ENCODE measurements at places on chromosomes 12 and 14.
A peak's percentile ranks its signal among the peaks of the same experiment; 100 is the strongest.

- DNase-seq: no peak
Measured at GRCh38 chr12:50086148-50086547, 1.0 kb downstream of the SMARCD1 start.

DNA sequence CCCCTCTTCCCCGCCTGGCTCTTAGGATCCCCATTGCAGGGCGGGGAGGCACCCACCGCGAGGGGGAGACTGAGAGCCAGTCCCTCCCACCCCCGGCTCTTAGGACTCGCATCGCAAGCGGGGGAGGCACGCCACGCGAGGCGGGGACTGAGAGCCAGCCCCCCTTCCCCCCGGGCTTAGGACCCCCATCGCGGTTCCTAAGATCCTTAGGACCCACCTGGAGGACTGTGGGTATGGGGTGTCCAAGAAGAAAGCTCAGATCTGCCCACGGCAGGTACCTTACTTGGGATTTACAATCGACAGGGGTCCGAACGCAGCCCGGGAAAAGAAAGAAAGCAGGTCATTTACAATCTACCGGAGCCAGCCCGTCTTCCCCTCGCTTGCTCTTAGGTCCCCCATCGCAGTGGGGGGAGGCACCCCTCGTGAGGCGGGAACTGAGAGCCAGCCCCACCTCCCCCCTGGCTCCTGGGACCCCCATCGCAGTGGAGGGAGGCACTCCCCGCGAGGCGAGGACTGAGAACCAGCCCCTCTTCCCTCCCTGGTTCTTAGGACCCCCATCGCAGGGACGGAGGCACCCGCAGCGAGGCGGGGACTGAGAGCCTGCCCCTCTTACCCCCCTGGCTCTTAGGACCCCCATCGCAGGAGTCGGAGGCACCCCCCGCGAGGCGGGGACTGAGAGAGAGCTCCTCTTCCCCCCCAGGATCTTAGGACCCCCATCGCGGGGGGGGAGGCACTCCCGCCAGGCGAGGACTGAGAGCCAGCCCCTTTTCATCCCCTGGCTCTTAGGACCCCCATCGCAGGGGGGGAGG, 43.7 kb downstream of the DDX11 start:
- no peak for DNase-seq

DNA sequence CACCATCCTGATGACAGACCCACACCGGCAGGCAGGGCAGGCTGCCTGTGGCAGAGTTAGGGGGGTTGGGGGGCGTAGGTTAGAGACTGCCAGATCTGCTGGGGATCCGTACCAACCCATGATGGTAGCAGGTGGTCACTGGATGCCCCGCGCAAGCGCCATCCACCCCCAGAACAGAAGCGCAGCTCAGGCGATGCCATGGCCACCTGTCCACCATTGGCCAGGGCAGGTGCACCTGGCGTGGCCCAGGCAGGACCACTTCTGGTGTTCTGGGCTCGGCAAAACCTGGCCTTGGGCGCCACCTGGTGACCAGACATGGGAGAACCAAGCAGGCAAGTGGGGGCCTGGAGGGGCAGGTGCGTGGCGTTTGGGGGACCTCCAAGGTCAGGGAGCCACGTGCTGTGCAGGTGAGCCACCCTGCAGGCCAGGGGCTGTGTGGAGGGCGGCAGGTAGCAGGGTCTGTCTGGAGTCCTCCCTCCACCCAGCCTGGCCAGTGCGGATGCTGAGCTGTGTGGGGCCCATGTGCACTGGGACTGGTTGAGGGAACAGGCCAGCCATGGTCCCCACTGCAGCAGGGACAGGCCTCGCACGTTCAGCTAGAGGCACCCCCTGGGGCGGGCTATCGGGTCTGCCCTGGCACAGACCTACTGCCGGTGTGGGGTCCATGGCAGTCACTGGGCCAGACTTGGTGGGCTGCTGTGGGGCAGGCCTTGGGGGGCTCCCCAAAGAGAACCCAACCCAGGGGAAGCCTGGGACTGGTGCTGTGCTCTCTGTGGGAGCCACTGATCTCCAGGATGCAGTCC, 15.6 kb downstream of the BAG5 start:
- DNase-seq: peak; percentile 70

DNA sequence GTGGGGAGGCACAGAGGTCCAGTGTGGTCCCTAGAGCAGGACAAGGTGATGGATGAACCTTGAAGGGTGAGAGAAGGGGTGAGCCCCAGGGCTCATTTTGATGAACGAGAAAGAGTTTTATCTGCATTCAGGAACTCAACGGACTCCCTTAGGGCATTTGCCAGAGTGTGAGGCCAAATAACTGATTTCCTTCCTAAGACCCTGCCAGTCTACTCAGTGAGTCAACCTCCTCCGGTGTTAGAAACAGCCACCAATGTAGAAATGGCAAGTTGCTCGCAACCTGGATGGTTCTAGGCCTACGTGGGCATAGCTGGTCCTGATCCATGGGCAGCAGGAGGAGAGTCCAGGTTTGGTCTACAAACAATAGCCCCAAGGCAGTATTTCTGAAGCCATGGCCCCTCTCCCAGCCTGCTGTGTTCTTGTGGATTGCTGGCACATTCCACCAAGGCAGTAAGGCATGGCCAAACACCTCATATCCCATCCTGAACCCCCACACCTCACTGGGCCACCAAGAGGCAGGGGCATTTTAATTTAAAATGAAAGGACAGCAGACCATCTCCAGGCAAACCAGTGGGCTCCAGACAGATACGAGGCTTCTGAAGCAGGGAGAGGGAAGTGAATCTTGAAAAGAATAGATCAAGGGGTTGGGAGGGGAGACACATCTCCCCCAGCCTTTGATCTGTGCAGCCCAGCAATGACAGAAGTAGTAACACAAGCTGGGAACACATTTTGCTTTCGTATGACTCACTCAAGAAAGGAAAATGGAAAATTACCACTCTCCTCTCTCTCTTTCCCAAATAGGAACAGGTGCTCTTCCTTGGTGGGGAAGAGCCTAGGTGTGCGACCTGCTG, 25.4 kb upstream of the TESC start:
- peak; percentile 55 for DNase-seq

GRCh38 chr12:66082744-66083143, 47.8 kb downstream of the LLPH start:
- no peak for DNase-seq

DNA sequence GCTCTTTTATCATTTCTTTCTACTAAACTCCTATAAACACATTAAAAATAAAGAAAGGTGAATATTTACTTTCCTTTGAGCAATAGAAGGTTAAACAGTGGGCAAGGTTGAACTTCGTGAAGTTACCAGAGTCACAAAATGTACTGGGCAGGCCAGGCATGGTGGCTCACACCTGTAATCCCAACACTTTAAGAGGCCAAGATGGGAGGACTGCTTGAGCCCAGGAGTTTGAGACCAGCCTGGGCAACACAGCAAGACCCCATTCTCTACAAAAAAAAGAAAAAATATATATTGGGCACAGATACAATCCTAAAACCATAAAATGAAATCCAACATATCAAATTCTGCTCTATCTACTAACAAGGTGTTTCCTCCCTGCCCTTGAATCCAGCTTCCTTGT, 60.7 kb upstream of the VPS33A start:
- DNase-seq: no peak

DNA sequence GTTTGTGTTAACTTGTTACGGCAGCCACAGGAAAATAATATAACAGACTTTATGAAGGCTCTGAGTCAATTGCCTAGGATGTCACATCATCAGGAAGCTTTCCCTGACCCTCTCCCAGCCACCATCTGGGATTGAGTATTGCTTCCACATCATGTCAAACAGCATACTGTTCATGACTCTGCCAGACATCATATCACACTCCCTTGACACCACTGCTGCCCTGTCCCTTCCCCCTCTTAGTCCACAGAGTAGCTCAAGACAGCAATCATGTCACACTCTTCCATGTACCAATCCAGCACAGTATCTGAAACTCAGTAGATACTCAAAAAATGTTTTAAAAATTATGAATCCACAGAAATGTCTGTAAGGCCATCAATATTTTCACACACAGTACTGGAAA, 168.0 kb downstream of the PIK3C2G start:
- no peak for DNase-seq

DNA sequence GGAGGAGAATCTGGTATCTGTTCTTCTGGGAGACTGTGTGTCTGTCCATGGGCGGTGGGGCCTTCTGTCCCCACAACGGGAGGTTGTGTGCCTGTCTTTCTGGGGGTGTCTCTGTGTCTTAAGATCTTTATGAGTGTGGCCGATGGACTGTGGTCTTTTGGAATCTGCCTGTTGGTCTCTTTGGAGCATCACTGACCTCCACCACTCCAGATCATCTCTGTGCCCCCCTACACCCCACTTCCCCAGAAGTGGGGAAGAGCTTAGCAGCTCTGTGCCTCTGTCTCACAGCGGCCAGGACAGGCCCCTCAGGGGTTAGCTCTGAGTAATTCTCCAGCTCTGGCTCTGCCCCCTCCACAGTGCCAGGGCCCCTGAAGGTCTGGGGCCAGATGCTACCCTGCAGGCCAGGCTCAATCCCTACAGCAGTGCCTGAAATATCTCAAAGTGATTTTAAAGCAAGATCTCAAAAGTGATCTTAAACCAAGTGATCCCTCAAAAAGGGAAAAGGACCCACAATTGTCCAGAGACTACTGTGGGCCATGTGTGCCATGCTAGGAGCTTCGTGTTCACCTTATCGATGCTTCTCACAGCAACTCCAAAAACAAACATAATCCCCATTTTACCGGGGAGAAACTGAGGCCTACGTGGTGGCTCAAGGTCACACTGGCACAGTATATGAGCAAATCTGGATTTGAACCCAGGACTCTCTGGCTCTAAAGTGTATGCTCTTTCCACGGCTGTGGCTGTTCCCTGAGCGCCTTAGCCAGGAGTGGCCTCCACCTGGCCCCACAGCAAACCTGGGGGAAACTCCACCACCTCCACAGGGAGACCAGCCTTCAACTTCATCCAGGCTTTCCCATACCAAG, 26.0 kb upstream of the KRT78 start:
- DNase-seq: no peak

- no peak for DNase-seq
Measured at GRCh38 chr12:26318661-26319068, 123.3 kb downstream of the SSPN start.

- DNase-seq: no peak
Measured at GRCh38 chr14:30521899-30522736, 36.8 kb upstream of the G2E3 start.

DNA sequence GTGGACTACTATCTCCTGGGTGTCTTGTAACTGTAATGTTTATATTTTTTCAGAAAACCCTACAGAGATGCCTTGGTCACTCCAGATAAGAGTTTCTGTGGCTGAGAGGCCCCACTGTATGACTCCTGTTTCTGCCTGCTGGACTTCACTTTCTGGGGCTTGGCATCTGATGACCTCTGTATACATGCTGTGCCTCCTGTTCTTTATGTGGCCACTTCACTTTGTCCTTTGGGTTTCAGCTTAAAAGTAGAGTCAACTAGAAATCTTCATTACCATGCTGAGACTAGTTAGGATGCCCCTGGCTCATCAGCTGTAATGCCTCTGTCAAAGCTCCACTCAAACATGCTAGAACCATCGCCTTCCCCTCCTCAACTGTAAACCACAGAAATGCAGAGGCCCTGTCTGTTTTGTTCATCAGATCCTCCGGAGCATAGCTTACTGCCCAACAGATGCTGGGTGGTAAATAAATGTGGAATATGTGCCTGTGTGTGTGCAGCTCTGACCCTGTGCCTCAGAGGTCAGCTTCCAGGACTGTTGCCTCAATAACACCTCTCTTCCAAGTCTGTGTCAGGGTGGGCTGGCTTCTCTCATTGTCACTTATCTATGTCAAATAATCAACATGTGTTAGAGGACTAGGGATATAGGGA, 25.5 kb downstream of the ZNF664 start:
- no peak for DNase-seq

DNA sequence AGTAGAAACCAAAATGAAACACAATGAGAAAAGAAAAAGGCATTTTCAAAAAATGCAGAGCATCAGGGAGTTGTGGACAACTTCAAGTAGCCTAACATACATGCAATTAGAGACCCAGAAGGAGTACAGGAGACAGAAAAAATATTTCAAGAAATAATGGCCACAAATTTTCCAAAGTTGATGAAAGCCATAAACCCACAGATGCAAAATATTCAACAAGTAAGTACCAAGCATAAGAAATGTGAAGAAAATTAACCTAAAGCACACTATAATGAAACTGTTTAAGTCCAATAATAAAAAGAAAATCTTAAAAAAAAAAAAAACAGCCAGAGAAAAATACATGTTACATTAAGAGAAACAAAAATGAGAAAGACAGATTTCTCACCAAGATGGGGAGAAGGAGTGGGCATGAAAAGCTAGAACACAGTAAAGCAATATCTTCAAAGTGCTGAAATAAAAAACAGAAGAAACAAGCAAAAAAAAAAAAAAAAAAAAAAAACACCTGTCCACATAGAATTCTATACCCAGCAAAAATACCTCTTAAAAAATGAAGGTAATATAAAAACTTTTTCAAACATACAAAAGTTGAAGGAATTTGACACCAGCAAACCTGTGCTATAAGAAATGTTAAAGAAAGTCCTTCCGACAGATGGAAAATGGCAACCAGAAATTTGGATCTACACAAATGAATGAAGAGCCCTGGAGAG, 77.1 kb downstream of the PRKAB1 start:
- DNase-seq: no peak

DNA sequence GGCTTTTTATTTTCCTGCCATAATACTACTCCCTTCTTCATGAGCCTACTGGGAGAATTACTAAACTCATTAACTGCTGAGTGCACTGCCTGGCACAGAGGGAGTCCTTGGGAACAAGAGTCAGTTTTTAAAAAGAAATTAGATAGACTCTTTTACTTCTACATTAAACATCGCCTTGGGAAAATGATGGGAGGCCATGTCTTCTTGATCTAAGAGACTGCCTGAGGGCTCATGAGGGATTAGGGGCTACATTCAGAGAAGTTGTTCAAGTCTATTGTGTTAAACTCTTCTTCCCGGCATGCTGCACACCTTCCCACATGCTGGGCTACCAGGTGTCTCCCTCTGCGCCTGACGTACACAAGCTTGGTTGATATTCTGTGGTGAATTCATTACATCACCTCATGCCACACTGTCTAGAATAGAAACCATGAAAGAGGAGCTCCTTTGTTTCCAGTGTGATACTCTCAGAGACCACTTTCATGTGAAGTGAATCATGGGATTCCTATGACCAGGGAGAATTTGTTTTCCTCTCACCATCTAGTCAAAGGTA, 1422.3 kb downstream of the AACS start:
- no peak for DNase-seq

DNA sequence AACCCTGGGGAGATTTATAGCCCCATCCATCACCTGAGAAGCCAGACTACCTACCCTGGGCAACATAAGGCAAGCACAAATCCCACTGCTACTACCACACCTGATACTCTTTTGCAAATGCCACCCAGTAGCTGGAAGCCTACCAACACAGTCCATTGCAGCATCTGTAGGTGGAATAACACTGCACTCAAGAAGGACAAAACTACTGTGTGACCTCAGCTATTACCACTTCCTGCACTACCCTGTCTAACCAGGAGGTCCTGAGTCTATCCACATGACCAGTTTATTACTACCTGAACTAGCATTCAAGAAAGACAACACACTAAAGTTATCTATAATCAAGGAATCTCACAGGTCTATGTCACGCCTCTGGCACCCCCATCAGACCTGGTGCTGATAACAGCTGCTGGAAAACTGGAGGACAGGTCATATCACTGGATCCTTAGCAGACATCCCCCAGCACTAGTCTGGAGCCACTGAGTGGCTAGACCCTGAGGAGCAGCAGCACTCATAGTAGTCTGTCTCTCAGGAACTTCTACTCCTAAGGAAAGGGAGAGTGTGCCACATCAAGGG, 2.9 kb upstream of the CLEC1A start:
- no peak for DNase-seq
